Upper lobe of left lung (tissue), 6 donors: ENCODE measurements at places on chromosomes 6 and 20. TPM values are rescaled to one million over a fixed set of nuclear protein-coding genes. Genes with fewer than 3 reads are reported as not detected.

KIAA0408 gene
- total RNA-seq = 30.4 TPM

DNA sequence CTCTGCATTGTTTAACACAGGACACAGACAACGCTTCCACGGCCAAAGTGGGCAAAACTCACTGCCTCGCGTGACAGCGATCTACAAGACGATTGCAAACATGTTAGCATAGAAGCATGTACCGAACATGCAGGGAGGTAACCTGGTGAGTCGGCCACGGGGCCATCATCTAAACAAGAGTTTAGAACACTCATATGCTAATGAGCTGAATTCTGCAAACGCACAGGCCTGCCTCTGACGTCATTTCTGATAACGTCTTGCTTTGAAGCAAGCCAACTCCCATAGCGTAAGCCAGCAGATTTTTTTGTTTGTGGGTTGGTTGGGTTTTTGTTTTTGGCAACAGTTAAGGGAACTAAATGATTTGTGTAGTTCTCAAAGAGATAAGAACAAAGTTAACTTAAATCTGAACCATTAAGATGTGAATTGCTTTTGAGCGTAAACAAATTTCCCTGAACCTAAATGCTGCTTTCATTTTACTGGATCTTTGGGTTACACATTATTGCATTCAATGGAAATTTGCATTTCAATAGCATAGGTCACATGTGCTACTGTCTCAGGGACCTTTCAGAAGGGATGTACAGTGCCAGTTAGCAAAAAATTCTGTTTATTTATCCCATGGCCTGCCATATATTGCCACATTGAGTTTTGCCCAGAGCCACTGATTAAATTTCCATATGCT lies 184.5 kb upstream of the PDE10A start:
- H3K4me3 ChIP-seq = no peak overlapping the region
- H3K4me1 ChIP-seq = peaks cover 6% of the 10 kb centered on the region
- H3K36me3 ChIP-seq = no peaks in the 10 kb centered on the region

DNA sequence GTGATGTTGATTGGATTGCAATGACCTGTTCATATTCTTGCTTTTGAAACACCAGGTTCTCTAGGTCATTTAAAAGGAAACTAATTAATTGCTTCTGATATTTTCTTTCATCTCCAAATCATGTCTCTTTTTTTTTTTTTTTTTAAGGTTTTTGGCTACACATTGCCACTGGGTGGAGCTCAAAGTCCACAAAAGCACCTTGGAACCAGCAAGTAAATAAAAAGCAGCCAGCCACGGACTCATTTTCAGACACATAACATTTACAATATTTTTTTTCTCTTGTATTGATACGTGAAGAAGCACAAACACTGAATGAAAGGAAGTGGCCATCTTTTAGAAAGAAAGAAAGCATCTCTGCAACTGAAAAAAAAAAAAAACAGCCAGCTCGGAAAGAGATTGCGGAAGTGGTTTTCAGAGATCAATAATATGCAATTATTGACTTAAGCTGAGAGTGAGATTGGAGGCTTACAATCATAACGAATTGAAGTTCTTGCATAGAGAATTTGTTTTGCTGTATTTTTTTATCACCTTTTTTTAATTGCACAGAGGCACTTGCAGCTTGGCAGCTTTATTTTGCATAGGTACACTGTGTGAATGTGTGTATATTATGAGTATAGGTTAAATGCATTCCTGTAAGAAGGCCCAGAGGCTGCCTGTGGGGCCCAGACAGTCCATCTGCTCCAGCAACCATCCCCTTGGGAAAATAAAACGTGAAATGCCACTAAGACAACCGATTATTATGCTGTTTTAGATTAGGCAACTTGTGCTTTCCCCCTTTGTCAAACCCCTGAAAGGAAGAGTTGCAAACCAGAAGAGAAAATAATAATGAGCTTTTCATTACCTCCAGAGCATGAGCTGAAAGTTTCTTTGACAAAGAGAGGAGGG lies 28.2 kb downstream of the CGA start:
- no peaks in the 10 kb centered on the region for H3K4me1 ChIP-seq
- no peak overlapping the region for H3K4me3 ChIP-seq
- H3K27ac ChIP-seq = no peak overlapping the region
- H3K27me3 ChIP-seq = no peaks in the 10 kb centered on the region

- no peak overlapping the region for H3K27ac ChIP-seq
- no peak overlapping the region for H3K4me3 ChIP-seq
- DNase-seq = no peak
- no peaks in the 10 kb centered on the region for H3K4me1 ChIP-seq
- no peaks in the 10 kb centered on the region for H3K27me3 ChIP-seq
Measured at GRCh38 chr6:74650668-74651067, 555.2 kb downstream of the COL12A1 start.

KHDC1 gene
- 2.0 TPM for total RNA-seq

- no peak for DNase-seq
- no peak overlapping the region for H3K27ac ChIP-seq
Measured at GRCh38 chr6:36301781-36302180, 31.9 kb downstream of the PNPLA1 start.

DNA sequence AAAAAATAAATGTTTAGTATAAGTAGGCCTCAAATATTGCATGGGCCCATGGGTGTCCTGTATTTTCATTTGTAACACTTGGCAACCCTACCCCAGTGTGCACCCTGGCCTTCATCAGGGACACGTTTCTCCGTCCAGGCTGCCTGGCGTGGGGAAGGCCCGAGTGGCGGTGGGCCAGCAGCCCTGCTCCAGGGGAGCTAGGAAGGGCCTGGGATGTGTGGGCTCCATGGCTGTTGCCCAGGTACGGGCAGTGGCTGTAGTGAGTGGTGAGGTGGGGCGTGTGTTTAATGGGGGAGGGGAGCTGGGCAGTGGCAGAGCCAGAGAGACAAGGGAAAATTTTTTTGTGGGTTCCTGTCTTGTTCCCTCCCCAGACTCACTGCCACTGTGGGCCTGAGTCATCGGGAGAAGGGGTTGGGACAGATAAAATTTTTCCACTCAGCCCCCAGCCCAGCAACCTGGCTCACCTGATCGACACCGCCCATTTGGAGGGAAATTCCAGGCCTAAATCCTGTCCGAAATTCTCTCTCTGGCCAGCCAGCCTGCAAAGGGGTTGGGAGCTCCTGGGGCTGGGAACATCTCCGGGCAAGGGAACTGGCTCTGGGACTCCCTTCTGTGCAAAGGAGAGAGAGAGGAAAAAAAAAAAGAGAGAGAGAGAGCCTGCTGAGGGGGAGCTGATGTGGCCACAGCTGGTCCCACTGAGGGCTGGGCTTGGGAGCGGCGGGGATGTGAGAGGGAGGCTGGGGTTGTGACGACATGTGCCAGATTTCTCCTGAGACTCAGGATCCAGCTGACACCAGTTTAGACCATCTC lies 32.5 kb upstream of the VEGFA start:
- no peaks in the 10 kb centered on the region for H3K27me3 ChIP-seq
- H3K4me1 ChIP-seq = no peaks in the 10 kb centered on the region
- H3K36me3 ChIP-seq = no peaks in the 10 kb centered on the region
- H3K4me3 ChIP-seq = no peak overlapping the region
- peak; percentile 22 for DNase-seq
- H3K27ac ChIP-seq = no peak overlapping the region

WASF1 gene
- total RNA-seq = 4.1 TPM

DNA sequence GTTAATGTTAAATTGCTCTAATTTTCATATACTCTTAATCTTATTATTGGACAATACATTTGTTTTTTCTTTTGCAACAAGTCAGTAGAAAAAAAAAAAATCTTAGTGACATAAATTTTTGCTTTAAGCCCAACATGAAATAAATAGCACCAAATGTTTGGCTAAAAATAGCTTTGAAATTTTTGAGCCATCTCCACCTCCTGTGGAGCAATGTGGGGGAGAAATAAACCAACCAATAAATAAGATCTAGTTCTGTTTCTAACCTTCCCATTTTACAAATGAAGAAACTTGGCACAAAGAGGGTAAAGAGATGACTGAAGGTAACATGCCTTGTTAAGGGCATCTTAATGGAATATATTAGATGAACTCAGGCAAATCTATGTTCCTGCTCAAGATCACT lies 91.4 kb downstream of the PRKN start:
- H3K27ac ChIP-seq = no peak overlapping the region
- DNase-seq = no peak
- H3K4me3 ChIP-seq = no peak overlapping the region
- no peaks in the 10 kb centered on the region for H3K4me1 ChIP-seq
- H3K27me3 ChIP-seq = no peaks in the 10 kb centered on the region

C2 gene
- total RNA-seq = 170 TPM

- peaks cover 12% of the 10 kb centered on the region for H3K4me1 ChIP-seq
- no peak overlapping the region for H3K27ac ChIP-seq
- no peak overlapping the region for H3K4me3 ChIP-seq
- no peak for DNase-seq
Measured at GRCh38 chr6:166240889-166241288, 67.3 kb downstream of the PRR18 start.

ZSCAN23 gene
- total RNA-seq = 2.2 TPM

CLPSL1 gene
- not detected for total RNA-seq

DNA sequence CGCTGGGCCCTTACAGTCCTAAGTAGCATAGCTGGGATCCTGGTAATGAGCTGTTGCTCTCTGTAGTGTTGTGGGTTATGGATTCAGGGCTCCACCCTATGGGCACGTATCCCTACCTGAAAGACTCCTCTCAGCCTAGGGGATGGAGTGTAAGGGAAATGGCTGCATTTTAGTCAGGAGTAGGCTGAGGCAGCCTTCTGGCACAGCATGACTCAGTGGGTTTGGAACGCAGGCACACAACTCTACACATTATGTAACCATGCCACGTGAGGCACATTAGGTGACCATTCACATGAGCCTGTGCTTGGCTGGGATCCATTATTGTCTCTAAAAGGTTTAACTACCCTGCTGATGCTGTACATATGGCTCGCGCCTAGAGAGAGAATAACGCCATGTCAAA lies 27.8 kb downstream of the HDDC2 start:
- H3K4me1 ChIP-seq = no peaks in the 10 kb centered on the region
- no peak overlapping the region for H3K27ac ChIP-seq
- peaks cover 30% of the 10 kb centered on the region for H3K36me3 ChIP-seq
- H3K4me3 ChIP-seq = no peak overlapping the region
- no peaks in the 10 kb centered on the region for H3K27me3 ChIP-seq
- no peak for DNase-seq

DNA sequence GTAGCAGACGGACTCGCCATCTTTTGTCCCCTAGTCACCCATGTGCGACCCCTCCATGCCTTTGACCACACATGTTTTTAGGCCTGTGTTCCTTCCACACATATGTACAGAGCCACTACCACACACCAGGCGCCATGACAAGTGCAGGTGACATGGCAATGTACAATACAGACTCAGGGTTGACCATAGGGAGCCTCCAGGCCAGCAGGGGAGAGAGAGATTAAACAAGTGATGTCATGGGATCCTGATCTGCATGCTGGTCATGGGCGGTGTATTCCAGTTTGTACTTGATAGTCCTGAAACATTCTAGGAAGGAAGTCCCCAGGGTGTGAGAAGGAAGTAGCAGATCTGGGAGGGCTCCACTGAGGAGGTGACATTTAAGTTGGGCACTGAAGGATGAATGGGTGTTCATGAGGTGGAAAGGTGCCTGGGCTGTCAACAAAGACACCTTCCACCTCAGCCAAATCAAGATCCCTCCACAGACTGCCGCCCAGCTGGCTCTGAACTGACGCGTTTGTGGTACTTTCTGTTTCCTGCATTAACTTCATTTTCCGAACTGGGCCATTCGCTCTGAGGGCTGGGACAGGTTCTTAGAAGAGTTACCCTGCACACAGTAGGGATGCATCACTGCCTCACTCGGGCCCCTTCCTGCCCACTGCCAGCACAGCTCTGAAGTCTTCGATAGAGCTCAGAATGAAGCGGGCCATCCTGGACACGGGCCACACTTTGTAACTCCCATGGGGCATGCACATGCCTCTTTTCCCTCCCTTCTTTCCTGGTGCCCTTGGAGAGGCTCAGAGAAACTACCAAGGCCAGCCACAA lies 94.0 kb downstream of the NOL4L start:
- DNase-seq = no peak
- no peaks in the 10 kb centered on the region for H3K36me3 ChIP-seq
- H3K4me1 ChIP-seq = no peaks in the 10 kb centered on the region
- no peaks in the 10 kb centered on the region for H3K27me3 ChIP-seq
- no peak overlapping the region for H3K4me3 ChIP-seq

DNA sequence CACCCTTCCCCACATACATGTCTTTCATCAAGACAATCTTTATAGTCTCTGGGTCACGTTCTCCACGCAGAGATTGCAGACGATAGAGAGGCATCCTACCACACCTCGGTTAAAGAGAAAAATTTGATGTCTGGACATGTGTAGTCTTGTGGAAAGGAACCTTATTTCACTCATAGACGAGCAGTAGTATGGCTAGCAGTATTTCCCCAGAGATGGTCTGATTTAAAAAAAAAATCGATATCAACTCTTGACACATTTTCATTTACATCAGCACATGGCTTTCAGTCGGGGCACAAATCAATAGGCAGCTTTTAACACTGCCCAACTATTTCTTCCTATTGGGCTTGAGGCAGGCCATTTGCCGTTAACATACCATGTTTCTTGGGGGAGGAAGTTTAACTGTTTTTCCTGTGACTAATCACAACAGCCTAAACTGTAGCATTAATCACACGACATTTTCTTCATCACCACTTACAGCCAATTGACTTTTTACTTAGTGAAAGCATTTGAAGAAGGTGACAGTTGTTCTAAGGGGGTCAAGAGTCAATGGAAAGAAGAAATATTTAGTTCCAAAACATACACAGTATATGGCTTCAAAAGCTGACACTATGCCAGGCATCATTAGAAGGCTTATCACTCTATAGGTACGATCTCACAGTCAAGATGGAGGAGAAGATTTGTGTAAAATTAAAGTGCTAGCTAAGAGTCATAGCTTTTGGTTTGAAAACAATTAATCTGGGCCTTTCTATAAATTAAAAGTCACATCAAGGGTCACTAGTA lies 129.5 kb upstream of the HDAC2 start:
- H3K36me3 ChIP-seq = no peaks in the 10 kb centered on the region
- H3K4me1 ChIP-seq = no peaks in the 10 kb centered on the region
- no peak for DNase-seq
- H3K27me3 ChIP-seq = no peaks in the 10 kb centered on the region
- H3K4me3 ChIP-seq = no peak overlapping the region

DNA sequence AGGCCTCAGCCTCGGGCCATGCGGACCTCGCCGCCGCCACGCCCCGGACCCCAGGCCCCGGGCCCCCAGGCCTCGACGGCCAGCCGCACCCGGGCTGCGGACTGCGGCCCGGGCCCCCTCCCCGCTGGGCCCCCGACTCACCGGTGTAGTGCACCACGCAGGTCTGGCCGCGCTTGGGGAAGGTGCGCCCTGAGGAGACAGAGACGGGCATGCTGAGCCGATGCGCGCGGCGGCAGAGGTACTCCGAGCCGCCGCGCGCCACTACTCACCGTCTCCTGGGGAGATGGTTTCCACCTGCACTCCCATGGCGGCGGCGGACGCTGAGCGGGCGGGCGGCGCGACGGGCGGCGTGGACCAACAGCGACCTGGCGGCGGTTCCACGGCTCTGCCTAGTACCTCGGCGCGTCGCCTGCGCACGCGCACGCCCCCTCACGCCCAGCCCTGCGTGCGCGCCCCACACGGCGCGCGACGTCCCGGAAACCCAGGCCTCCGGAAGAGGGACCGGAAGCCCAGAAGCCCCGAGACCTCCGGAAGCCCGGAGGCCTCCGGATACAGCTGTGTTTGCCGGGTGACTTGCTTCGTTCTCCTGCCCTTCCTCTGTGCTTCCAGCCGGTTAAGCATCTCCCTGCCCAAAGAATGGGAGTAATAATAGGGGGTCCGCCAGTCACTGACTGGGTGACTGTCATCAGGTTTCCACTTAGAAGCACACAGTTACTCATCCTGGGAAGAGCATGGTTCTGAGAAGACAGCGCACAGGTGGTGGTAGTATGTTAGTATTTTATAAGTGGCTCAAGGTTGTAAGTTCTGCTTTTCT lies at the start of gene FKBP1A:
Gene FKBP1A, minus strand, starts transcription at position 362 of the 814 bp plus-strand sequence. Its CDS starts 56 bp downstream, at position 306.
- H3K36me3 ChIP-seq = no peaks in the 10 kb centered on the region
- peak within 1 kb of the TSS; percentile 97 for H3K4me3 ChIP-seq
- peaks cover 71% of the 10 kb centered on the region for H3K4me1 ChIP-seq
- DNase-seq = peak; percentile 90
